Central memory CD4-positive, alpha-beta T cell (primary cell): ENCODE measurements at places on chromosomes 3 and 15.

DNA sequence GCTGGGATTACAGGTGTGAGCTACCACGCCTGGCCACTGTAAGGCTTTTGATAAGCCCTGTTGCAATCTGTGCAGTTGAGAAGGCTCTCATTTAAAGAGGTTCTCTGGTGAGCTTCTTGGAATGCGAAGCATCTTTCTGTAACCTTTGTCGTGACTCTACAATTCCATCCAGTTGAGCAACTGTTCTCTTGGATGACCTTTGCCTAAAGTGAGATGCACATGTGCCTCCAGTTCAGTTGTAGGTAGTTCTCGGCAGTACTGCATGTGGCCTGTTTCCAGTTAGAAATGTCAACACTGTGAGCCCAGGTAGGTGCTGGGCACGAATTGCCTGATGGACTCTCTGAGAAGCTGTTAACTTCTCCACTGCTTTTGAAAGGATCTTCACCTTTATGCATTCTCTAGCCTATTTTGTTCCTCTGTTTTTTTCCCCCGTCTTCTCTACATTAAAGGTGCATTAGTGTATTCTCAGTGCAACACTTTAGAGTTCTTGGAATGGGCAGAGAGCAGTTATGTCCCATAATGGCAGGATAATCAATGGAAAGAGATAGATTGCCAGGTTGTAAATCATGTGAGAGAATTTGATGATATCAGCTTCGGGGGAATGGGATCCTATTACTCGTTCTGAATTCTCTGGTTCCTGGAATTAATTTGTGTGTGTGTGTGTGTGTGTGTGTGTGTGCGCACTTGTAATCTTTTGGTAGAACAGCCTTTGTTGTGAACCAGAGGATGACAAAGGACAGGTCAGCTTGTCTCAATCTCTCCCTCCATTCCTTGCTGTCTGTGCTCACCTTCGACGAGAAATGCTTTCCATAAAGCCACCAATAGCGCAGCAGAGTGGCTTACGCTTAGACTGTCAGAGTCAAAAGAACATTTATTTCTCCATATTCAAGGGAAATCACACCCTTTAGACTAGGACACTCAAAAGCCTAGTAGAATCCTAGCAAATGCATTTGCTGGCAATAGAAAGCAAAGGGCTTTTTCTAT, 51.1 kb downstream of the PTPRG start:
- no peak for DNase-seq

GRCh38 chr3:5184499-5184898, 3.0 kb upstream of the EDEM1 start:
- DNase-seq = no peak

DNA sequence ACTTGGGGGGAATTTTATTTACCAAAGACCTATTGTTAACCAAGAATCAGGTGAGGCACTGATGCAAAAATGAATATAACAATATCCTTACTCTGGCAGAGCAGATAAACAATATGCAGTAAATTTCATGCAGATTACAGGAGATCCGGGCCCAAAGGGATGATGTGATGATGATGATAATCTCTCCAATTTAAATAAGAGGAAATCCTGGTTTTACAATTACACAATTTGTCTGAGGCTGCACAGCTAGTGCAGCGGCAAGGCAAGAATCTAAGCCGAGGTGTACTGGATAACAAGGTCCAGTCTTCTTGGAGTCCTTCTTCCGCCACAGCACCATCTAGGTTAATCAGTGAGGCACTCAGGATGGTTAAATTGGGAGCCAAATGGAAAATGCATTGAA, 2.4 kb upstream of the MESD start:
- DNase-seq = no peak

DNA sequence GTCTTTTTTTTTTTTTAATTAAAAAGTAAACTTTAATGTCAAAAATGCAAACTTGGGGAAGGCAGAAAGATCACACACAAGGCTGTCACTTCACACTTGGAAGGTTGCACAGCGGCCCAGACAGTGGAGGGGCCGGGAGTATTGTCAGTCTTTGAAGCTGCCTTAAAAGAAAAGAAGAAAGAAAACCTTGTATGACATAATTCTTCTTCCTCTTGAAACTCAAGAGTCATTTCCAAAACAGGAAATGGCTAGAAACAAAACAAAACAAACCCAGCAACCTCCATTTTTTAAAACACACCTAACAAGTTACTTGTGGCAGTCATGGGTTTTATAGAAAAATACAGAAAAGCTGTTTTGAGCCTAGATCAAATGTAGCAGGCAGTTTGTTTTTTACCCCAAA, 68.1 kb upstream of the MAGI1 start:
- no peak for DNase-seq

GRCh38 chr3:194203482-194204041, 67.6 kb downstream of the HES1 start:
- DNase-seq = peak; percentile 9

DNA sequence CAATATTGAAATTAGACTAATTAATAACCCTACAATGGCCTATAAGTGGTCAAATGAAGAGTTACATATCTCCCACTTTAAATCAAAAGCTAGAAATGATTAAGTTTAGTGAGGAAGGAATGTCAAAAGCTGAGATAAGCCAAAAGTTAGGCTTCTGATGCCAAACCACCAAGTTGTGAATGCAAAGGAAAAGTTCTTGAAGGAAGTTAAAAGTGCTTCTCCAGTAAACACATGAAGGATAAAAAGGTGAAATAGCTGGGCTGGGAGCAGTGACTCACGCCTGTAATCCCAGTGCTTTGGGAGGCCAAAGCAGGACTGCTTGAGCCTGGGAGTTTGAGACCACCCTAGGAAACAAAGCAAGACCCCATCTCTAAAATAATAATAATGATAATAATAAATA, 46.9 kb upstream of the DCUN1D1 start:
- DNase-seq = no peak

DNA sequence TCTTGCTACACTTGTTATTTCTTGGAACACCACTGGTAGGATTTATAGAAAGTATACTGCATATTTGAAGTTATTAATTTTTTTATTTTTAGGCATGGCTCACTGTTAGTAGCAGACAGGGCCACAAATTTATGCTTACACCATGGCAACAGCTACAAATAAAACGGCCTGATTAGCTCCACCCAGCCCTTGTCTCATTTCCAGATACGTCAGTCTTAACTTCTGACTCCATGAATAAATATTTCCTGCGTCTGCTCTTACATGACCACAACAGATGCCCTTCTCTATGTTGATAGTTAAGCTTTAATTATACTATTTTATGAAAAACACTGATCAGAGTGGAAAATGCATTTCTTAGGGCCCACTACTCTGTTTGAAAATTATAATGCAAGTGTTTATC, 62.3 kb upstream of the CPOX start:
- DNase-seq = no peak

GRCh38 chr3:13854492-13854891, 25.4 kb downstream of the WNT7A start:
- no peak for DNase-seq

DNA sequence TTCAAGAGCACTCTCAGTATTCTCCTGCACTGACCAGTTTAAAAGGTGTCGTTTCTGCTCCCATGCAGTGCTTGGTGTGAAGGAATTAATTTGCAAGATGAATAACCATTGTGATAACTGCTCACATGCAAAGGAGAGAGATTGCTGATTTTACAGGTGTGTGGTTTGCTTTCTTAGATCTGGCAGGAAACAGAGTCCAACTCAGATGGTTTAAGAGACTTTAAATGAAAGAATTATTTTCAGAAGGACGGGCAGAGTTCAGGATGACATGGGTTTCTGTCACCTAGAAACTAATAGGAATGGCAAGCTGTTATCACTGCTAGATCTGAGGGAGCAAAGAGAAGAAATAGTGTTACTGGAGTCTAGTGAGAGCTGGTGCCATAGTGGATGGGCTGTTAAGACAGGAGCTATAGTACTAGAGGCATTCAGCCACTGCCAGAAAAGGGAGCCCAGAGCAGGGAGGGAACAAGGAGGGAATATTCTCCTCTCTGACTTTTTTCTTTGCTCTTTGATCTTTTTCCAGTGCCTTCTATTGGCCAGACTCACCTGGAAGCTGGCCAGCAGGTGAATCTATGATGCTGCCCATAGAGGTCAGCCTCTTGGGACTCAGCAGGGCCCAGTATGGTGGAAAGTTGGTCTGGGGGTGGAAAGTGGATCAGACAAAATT, 14.9 kb downstream of the ATXN7 start:
- DNase-seq = no peak

- DNase-seq = no peak
Observed at GRCh38 chr3:188817935-188818269, 353.9 kb upstream of the TPRG1 start.
